Effector memory CD8-positive, alpha-beta T cell (primary cell): ENCODE measurements at places on chromosomes 16 and 17.

DNA sequence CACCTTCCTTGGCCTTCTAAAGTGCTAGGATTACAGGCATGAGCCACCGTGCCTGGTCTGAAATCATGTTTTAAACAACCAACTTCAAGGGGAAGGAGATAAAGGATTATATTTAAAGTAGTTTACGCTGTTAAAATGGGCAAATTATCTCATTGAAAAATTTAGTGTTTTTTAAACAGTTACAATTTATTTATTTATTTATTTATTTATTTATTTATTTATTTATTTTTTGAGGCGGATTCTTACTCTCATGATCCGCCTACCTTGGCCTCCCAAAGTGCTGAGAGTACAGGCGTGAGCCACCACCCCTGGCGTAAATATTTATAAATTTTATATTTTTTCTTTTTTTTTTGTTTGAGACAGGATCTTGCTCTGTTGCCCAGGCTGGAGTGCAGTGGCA, 22.2 kb downstream of the CDK12 start:
- no peak for DNase-seq
- H3K36me3 ChIP-seq: peaks cover 72% of the 10 kb centered on the region
- no peak overlapping the region for H3K27ac ChIP-seq
- H3K27me3 ChIP-seq: no peaks in the 10 kb centered on the region
- H3K4me3 ChIP-seq: no peak overlapping the region
- H3K4me1 ChIP-seq: no peaks in the 10 kb centered on the region

GRCh38 chr16:86519649-86520316, 9.5 kb downstream of the FOXF1 start:
- peak; percentile 38 for DNase-seq
- H3K27me3 ChIP-seq: peaks cover 44% of the 10 kb centered on the region
- H3K4me1 ChIP-seq: peaks cover 12% of the 10 kb centered on the region
- H3K36me3 ChIP-seq: no peaks in the 10 kb centered on the region
- H3K27ac ChIP-seq: no peak overlapping the region

DNA sequence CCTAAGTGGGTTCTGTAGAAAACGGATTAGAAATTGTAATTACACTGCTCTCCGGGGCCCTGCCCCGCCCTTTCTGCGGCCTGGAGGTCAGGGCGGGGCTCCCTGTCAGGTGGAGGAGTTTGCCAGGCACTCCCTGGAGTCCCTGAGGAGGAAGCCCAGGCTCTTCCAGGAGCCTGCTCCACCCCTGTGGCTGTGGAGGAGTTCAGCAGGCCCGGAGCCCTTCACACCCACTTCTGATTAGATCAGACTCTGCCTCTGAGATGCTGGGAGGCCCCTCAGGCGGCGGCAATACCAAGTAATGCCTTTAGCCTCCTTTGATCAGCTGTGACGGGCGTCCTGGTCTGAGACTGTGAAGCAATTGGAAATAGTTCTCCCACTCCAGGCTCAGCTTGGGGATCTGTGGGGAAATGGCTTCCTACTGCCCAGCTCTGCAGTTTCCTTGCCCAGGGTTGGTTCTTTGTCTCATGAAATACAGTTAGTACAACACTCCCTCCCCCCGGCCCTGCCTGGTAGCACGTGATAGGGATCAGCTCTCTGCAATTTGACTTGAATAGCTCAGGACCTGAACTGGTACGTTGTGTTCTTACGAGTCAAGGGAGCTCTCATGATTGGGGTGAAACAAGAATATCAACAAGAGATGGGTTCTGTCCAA, 22.3 kb downstream of the BAIAP2 start:
- H3K27me3 ChIP-seq: no peaks in the 10 kb centered on the region
- H3K4me1 ChIP-seq: no peaks in the 10 kb centered on the region
- no peak overlapping the region for H3K4me3 ChIP-seq
- DNase-seq: no peak
- peaks cover 17% of the 10 kb centered on the region for H3K36me3 ChIP-seq

- H3K4me1 ChIP-seq: no peaks in the 10 kb centered on the region
- DNase-seq: no peak
- H3K27ac ChIP-seq: no peak overlapping the region
Observed at GRCh38 chr16:61024180-61024900, 1011.9 kb downstream of the CDH8 start.

DNA sequence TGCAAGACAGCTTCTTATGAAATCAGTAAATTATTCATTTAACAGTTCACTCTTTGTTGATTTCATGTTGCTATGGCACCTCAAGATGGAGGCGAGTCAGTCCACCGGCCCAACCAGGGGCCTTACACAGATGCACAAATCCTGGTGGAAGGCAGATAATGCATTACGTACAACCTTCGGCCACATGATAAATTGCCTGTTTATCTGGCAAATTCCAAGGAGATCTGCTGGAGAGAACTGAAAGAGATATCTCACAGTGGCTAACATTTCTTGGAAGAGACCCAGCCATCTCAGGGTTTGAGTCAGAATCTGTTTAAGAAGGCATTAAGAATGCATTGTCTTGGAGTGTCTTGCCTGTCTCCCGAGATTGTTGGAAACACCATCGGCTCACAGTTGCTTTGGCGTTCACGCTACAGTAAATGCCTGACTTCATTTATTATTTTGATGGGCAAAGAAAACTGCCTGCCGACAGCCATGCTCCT, 225.6 kb downstream of the MSI2 start:
- H3K27me3 ChIP-seq: no peaks in the 10 kb centered on the region
- H3K36me3 ChIP-seq: no peaks in the 10 kb centered on the region
- H3K4me3 ChIP-seq: no peak overlapping the region
- DNase-seq: no peak
- H3K27ac ChIP-seq: no peak overlapping the region

GRCh38 chr17:52143542-52143941, 15.0 kb downstream of the CA10 start:
- H3K36me3 ChIP-seq: no peaks in the 10 kb centered on the region
- H3K27ac ChIP-seq: no peak overlapping the region
- no peaks in the 10 kb centered on the region for H3K4me1 ChIP-seq
- no peaks in the 10 kb centered on the region for H3K27me3 ChIP-seq
- no peak for DNase-seq
- H3K4me3 ChIP-seq: no peak overlapping the region

- H3K27ac ChIP-seq: no peak overlapping the region
- no peak overlapping the region for H3K4me3 ChIP-seq
- H3K36me3 ChIP-seq: peaks cover 3% of the 10 kb centered on the region
- no peak for DNase-seq
Observed at GRCh38 chr16:65002265-65002664, 119.6 kb downstream of the CDH11 start.

GRCh38 chr17:39084558-39084957, 66.9 kb downstream of the PLXDC1 start:
- no peaks in the 10 kb centered on the region for H3K27me3 ChIP-seq
- no peak for DNase-seq
- no peaks in the 10 kb centered on the region for H3K36me3 ChIP-seq
- H3K4me1 ChIP-seq: peaks cover 5% of the 10 kb centered on the region
- no peak overlapping the region for H3K4me3 ChIP-seq

DNA sequence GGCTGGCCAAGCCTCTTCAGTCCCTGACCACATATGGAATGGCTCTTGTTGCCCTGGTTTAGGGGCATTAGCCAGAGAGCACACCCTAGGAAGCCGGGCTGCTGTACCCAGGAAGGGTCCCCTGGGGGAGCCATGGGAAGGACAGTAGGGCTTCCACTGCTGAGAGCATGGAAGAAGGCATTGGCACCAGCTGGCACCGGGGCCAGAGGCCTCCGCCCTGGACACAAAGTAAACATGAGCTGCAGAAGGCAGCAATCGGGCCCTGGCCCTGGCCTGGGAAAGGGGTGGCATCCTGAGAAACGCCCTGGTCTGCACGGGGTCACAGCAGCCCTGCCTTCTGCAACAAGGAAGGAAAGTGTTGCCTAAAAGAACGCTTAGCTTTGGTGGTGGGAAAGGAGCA, 49.4 kb downstream of the VAC14 start:
- H3K4me1 ChIP-seq: peaks cover 8% of the 10 kb centered on the region
- peaks cover 6% of the 10 kb centered on the region for H3K36me3 ChIP-seq
- H3K4me3 ChIP-seq: no peak overlapping the region
- no peaks in the 10 kb centered on the region for H3K27me3 ChIP-seq
- no peak overlapping the region for H3K27ac ChIP-seq

DNA sequence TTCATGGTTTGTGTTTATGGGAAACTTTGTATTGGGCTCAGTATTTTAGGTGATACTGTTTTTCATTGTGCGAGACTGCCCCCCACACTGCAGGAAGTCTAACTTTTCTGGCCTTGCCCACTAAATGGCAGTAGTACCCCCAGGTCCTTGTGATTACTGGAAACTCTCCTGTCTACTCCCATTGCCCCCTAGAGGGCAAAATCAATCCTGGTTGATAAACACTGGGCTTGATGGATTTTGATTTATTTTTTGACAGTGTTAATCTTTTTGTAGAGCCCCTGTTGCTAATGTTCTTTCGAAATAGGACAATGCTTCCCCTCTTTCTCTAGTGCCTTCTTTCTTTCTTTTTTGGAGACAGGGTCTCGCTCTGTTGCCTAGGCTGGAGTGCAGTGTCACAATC, 15.5 kb downstream of the METTL9 start:
- H3K4me3 ChIP-seq: no peak overlapping the region
- H3K4me1 ChIP-seq: peaks cover 37% of the 10 kb centered on the region
- H3K36me3 ChIP-seq: peaks cover 36% of the 10 kb centered on the region
- peak overlapping the region; percentile 74 for H3K27ac ChIP-seq
- DNase-seq: no peak

GRCh38 chr17:76996741-76997694, 128.8 kb downstream of the MGAT5B start:
- no peak for DNase-seq
- H3K4me1 ChIP-seq: peaks cover 23% of the 10 kb centered on the region
- H3K36me3 ChIP-seq: peaks cover 6% of the 10 kb centered on the region
- no peaks in the 10 kb centered on the region for H3K27me3 ChIP-seq
- peak overlapping the region; percentile 75 for H3K4me3 ChIP-seq

DNA sequence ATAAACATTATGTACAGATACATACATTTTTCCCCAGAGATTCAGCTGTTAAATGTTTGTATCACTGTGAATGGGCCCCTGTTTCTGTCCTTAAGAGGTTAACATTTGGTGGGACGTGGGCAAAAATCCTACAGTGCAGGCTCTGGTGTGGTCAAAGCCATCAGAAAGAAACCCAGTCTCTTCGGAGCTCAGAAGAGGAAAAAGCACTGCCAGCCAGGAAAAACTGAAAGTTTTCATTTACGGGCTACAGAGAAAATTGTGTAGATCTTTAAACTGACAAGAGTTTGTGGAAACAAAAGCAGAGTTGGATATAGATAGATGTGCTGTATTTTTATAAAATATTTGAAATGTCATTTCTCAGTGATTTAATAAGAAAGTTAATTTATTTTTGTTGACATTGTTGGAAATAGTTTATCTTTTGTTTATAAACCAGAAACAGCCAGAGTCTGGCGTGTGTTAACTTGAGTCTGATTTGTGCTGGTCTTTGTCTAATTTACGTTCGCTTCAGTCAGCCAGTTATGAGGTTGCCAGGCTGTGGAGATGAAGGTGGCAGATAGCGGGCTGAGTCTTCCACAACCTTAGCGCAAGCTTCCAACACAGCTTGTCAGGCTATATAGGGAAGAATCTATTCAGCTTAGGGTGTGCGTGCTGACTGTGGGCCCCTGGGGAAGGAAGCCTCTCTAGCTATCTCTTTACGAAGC, 9.5 kb upstream of the TEKT3 start:
- H3K4me3 ChIP-seq: no peak overlapping the region
- no peak for DNase-seq
- H3K27me3 ChIP-seq: peaks cover 77% of the 10 kb centered on the region
- no peak overlapping the region for H3K27ac ChIP-seq
- no peaks in the 10 kb centered on the region for H3K36me3 ChIP-seq

DNA sequence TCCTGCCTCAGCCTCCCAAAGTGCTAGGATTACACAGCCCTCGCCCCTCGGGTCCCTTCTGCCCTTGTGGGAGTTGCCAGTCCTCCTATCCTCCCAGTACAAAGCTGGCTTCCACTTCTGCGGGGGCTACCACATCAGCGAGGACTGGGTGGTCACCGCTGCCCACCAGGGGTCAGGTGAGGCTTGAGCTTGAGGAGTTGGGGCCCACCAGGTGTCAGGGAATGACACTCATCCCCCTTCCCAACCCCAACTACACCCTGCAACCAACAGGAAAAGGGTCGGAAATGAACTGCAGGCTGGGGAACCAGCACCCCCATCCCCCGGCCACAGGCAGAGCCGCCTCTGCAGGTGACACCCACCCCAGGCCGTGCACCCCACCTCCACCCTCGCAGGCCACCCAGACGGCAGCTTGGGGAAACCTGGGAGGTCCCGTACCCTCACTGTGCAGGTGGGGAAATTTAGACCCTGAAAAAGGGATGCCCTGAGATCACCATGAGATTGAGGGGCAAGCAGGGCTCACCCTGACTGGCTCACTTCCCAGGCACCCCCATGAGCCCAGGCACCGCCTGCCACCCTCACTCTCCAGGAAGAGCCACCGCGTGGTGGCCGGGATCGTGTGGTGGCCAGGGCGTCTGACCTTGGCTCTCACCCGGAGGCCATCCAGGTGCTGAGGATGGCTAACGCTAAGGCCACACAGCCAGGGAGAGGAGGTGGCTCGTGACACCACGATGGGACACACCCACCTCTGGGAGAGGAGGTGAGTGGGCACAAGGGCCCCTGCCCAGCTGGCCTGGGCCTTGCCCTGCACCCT, 8.0 kb downstream of the CTRB1 start:
- H3K4me3 ChIP-seq: no peak overlapping the region
- DNase-seq: no peak
- H3K27me3 ChIP-seq: peaks cover 15% of the 10 kb centered on the region

DNA sequence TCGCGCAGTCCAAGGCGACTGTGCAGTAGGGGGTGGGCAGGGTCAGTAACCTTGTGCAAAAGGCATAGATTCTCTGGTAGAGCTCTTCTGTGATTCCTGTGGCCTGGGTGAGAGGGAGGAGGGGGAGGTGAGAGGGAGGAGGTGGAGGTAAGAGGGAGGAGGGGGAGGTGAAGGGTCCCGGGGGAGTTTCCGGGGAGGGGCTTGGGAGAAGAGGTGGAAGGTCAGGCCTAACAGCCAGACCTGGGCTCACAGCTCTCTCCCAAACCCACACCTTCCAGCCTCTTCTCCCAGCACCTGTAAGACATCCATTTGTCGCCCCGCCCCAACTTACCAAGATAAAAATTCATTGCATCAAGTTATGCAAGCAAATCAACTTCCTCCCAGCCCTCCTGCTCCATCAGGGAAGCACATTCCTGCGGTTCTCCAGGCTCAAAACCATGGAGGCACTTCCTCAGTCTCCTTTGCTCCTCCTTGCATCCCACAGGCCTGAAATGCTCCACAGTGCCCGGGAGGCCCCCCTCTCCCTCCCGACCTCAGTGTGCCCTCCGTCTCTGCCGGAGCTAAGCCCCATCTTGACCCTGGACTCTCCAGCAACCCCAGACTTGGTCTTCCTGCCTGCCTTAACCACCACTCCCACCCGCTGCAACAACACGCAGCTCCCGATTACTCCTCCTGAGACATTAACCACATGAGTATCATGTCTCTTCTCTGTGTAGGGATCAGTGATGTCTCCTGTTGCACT, 30.5 kb downstream of the PIK3R6 start:
- DNase-seq: no peak
- no peaks in the 10 kb centered on the region for H3K4me1 ChIP-seq
- H3K36me3 ChIP-seq: no peaks in the 10 kb centered on the region
- no peak overlapping the region for H3K4me3 ChIP-seq
- peaks cover 10% of the 10 kb centered on the region for H3K27me3 ChIP-seq

- H3K27me3 ChIP-seq: no peaks in the 10 kb centered on the region
- H3K4me1 ChIP-seq: peaks cover 5% of the 10 kb centered on the region
- DNase-seq: no peak
- peaks cover 26% of the 10 kb centered on the region for H3K36me3 ChIP-seq
- no peak overlapping the region for H3K27ac ChIP-seq
- no peak overlapping the region for H3K4me3 ChIP-seq
Observed at GRCh38 chr16:67549240-67549639, 13.1 kb upstream of the CTCF start.
